H4 (cell line): ENCODE measurements at places on chromosomes 16 and 17. TPM values are rescaled to one million over a fixed set of nuclear protein-coding genes. Genes with fewer than 3 reads are reported as not detected.
A peak's percentile ranks its signal among the peaks of the same experiment; 100 is the strongest.

DNA sequence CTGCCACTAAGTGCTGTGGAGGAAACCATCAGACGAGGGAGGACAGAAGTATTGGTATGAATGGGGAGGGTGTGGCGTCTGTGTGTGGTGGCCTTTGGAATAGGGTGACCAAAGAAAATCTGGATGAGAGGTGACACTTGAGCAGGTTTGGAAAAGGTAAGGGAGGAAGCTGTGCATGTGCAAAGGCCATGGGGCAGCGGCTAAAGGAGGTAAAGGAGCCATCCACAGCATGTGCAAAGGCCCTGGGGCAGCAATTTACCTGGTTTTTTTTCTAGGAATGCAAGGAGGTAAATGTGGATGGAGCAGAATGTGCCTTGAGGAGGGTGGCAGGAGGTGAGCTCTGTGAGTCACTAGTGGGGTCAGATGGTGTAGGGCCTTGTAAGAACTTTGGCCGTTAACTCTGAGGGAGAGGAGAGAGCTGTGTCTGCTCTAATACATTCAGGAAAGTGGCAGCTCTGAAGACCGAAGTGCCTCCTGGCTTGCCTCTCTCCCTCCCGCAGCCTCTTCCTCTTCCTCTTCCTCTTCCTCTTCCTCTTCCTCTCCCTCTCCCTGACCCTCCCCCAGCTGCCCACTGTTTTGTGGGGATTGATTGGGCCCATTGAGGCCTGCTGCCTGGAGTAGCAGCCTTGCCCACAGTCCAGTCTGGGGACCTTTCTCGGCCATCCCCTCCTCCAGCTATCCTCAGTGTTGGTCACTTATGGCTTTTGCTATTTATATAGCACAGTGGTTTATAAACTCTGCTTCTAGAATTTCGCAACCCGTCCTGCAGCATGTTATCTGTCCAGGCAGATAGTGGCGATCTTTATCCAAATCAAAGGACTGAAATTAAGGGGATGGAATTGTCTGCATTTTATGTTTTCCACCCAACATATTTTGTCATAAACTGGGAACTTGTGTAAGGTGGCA lies 38.7 kb downstream of the CMIP start:
- no peak for DNase-seq

GRCh38 chr16:3147046-3147756 lies 12.4 kb downstream of the ZNF213 start:
- DNase-seq: no peak

DNA sequence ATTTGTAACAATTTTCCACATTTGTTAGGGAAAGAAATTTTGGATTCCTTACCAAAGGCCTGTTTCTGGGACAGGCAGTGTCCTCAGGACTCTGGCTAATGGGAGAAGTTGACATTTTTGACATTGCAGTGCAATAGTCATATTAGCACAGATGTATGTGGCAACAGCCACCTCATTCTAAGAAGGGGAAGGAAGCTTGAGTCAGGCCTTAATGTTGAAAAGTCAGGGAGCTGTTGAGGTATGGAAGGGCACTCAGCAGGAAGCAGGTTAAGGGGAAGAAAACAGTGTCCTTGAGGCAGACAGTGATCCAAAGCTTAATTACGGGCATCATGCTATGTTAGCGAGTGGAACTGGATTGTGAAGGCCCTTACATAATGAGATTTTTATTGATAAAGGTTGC lies 20.9 kb downstream of the AKTIP start:
- DNase-seq: no peak

DNA sequence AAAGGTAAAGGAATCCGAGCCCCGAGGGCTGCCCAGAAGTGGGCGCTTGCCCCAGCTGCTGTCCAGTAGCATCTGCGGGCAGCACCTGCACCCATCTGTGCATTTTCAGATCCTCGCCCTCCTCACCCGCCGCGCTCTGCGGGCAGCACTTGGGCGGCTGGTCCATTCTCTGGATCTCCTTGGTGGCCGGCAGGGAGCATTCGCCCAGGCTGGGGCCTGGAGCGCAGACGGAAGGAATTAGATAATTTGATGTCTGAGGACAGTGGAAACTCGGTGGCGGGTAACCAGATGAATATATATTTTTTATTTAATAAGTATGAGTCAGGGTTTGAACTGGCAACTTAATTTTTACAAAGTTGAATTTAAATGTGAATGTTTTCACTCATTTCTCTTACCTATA lies 88.5 kb downstream of the NPIPB11 start:
- DNase-seq: no peak

DNA sequence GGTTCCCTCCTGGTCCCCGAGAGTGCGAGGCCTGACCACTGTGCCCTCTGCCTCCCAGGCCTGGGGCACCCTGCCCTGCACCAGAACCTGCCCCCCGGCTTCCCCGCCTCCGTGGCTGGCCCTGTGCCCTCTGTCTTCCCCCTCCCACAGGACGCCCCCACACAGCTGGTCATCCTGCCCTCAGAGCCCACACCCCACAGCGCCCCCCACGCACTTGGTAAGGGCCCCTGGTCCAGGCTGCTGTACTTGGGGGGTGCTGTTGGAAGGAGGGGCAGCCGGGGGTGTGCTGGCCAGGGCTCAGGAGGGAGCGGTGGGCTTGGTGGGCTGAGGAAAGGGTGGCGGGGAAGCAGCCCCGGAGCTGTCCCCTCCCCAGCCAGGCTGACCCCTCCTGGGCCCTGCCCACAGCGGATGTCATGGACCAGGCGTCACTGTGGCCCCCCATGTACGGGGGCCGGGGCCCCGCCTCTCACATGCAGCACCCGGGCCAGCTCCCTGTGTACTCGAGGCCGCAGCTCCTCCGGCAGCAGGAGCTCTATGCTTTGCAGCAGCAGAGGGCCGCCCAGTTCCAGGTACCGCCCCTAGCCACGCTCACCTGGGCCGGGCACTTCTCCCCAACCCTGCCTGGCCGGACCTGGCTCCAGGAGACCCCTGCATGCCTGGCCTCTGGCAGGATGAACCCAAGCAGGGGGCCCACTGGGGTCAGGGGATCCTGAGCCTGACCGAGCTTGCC lies 49.5 kb downstream of the BAHCC1 start:
- no peak for DNase-seq

DNA sequence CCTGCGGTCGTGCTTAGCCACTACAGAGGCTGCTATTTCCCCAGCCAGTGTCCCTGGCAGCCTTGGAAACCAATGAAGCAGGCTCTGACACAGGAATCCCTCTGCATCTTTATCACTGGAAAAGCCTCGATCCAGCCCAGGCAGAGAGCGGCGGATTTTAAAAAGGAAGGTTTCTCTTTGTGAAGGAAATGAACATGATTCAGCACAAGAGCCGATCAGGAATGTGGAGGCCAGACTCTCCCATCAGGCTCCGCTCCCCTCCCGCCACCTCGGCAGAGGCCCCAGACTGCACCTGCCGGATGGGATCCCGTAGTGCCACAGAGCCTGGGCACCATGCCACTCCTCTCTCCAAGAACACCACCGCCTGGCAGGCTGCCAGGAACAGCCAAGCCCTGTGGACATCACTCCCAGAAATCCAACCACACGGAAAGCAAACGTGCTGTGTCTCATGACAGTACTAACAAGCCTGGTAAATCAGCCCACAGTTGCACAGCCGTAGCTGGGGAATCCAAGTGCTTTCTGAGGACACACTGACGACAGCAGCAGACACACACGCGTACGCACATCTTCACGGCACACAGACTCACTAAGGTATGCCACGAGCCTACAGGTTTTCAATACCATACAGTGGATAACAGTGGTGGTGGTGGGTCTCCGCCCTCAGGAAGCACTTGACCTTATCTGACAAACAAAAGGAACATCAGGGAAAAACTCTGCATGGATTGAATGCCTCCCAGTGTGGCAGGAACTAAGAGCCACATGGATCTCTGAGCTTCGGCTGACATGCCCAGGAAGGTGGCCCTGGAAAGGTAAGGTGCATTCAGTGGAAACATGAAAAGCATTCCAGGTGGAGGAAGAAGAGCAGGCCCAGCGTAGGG lies 5.4 kb downstream of the LRRC75A start:
- DNase-seq: peak; percentile 95

DNA sequence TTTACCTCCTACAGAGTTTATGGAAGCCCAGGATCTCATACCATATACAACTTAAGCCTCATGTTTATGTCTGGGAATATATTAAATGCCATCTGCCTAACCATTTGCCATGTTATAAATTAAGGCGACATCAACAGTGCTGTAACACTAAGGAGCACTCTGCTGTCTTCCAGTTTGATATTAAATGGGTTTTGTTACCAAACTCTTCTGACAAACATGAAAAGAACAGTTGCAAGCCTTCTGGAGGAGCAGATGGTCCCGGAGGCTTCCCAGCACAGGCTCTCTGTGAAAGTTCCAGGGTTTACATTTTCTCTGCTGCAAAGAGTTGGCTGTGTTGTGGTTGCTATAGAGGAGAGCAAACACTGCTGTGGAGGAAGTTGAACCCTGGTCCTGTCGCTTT lies 545.3 kb upstream of the SALL1 start:
- DNase-seq: peak; percentile 34

The TPSG1 gene
- 0.88 and 1.1 TPM in 2 replicates for total RNA-seq

DNA sequence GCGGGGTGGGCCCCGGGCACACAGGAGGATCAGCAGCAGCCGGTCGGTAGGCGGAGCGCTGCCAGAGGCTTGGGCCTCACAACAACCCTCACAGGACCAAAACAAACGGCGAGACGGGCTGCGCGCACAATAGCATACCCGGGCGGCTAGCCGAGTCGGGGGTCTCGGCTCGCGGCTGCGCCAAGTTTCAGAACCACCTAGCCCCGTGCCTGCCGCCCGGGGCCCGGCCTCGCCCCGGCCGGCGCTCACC lies 732 bp downstream of the ULK2 start:
- peak; percentile 47 for DNase-seq

The MPP2 gene
- total RNA-seq: 1.2 and 1.8 TPM in 2 replicates

DNA sequence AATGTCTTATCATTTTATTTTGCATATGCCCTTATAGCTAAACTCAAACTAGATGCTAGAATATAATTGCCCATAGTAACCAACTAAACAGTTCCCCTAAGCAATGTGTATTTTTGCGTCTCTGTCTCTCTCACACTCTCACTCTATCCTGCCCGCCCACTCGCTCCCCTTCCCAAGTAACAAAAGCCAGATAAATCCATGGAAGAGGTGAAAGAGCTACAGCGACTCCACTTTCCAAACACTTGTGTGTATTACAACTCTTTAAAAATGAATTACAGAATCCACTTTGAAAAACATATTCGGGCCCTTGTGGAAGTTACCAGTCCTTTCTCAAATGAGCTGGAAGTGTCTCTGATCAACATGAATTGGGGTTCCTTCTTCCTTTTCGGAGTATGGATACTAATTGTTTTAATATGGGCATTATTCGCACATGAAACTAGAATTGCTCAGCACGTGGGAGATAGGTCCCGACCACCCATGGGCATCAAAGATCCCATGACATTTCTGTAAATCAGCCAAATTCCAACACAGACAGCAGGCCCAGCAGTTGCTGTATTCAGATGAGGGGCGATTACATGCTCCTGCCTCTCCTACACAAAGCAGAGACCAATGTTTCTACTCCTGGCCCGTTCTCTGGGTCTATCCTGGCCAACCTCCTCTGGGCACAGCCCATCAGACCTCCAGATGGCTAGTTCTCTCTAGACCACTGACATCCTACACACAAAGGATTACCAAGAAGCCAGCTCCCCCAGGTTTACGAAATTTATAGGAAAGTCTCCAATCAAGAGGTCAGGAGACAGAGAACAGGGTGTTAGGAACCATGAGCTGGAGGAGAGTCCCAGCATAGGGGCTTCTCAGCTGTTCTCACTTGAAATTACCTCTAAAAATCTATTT lies 121.5 kb downstream of the ZFHX3 start:
- DNase-seq: no peak

- no peak for DNase-seq
Measured at GRCh38 chr17:76032073-76032779, 5.1 kb upstream of the EVPL start.

DNA sequence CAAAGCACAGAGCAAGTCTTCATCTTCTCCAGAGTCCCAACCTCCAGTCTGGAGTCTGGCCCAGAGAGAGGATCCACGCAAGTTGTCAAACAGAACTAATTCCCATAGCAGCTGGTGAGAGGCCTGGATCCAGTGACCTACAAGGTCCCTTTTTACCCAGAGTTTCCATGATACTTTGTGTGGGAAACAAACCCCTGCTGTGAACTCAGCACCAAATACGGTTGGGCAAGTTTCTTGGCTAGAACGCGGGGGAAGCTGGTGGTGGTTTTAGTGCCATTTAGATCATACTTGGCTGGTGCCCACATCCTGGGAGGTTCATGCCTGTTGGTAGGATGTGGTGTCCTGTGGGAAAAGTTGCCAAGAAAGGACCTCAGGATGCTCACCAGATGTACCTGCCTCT lies 18.1 kb downstream of the TMC7 start:
- DNase-seq: peak; percentile 98

DNA sequence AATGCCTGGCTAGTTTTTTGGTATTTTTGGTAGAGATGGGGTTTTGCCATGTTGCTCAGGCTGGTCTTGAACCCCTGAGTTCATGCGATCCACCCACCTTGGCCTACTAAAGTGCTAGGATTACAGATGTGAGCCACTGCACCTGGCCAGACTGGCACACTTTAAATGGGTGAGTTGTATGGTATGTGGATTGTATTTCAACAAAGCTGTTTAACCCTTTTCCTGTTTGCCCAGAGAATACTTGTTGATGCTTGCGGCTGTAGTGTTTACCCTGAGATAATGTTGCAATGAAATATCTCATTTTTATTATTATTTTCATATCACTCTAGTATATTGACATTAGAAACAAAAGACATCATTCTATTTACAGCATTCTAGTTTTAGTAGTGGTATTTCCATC lies 17.1 kb upstream of the TMEM94 start:
- no peak for DNase-seq

- DNase-seq: no peak
Measured at GRCh38 chr17:82097184-82097918, 685 bp downstream of the FASN start.

- no peak for DNase-seq
Measured at GRCh38 chr17:55845385-55845784, 94.5 kb downstream of the PCTP start.

DNA sequence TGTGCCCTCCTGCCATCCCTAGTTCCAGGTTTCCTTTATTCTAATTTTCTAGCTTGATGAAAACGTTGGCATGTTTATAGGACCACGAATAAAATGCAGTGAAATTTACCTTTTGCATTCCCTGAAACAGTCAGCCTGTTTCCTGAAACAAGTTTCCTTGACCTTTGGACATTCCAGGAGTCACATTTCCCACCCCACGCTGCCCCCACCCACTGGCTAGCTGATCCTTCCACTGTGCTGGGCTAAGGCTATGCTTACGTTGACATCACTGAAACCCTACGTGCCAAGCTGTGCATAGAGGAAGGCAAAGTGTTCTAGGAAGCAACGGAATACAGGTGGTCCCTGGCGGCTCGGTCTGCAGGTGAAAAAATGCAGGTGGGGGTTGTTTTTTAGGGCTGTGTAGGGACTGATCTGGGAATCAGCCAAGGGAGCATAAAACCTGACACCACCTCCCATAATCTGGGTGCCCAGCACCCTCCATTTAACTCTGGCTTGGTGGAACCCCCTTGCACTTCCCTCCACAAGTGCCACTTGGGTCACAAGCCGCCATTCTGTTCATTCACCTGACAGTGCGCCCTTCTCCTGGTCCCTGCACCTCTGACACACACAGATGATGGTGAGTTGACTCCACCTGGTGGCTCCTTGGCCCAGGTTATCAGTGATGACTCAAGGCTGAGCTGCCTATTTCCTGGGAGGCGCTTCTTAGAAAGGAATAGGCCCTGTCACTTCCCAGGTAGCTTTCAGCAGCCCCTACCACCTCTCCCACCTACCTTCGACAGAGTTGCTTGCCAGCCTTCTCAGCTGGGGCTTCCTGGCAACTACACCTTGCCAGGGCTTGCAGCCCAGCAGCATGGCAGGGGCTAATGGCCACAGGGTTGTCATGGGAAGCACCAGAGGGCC lies 83.7 kb downstream of the N4BP1 start:
- DNase-seq: peak; percentile 44
